ENCODE measurements at places on chromosomes 7 and 10.

DNA sequence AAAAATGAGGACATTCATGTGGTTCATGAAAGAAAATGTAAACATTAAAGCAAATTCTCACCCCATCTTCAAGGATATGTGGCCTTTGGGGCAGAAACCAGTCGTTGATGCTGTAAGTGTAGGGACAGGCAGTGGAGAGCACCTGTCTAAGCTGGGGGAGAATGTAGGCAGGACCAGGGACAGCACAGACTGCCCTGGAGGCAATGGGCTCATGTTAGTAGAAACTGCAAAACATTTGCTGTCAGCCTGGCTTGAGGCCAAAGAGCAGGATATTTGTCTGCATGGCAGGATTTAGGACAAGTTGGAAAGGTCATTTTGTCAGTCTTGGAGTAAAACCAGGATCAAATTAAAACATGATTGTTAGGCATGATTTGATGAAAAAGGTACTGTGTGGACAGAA lies 211.6 kb upstream of the AGK start:
- no peak for DNase-seq

DNA sequence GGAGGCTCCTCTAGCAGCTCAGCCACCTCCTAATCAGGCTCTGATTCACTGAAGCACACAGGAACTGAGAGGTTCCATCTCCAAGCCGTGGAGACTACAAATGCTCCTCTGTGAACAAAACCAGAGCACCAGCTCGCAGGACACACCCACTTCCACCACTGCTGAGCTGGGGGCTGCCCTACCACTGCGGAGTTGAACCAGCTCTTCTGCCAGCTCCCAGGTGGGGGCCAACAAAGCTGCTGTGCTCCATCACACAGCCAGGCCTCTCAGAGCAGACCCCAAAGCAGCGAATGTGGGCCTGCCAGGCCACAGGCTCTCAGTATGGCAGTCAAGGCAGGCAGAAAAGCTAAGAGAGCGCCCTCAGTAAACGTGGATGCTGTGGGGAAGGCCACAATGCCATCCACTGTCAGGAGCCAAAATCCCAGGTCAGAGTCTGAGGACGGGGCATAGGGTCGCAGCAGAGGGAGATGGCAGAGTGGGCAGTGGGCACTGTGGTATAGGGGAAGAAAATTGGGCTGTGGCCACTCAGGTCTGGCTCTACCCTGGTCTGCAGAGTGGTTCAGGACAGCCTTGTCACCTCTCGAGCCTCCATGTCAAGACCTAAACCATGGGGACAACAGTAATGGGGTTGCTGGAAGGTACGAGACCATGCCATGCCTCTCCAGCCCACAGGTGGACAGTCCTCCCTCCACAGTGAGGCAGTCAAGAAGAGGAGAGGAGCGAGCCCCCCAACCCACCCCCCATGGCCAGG lies 82.1 kb downstream of the GRID1 start:
- no peak for DNase-seq

- no peak for DNase-seq
Measured at GRCh38 chr7:80210400-80210799, 75.8 kb downstream of the GNAI1 start.

GRCh38 chr10:26987851-26988250 lies 112.4 kb downstream of the ANKRD26 start:
- no peak for DNase-seq

DNA sequence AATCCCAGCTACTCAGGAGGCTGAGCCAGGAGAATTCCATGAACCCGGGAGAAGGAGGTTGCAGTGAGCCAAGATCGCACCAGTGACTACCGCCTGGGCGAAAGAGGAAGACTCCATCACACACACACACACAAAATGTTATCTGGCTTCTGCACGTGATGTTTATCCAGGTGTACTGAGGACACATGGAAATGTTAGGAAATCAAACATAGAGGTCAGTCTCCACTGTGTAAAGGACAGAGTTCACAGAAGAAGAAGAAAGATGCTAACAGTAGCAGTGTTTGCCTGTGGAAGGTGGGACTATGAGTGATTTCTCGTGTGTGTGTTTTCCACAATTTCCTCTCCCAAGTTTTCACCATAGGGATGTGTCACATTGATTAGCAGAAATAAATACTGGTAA lies 256.9 kb downstream of the ELMO1 start:
- no peak for DNase-seq

- peak; percentile 39 for DNase-seq
Measured at GRCh38 chr10:123135415-123136141, at the start of gene HMX3. TSS of gene HMX3 (plus strand) at chr10:123135970. CDS start at chr10:123136051, 81 bp downstream.
